ENCODE measurements at places on chromosomes 2 and 18.

DNA sequence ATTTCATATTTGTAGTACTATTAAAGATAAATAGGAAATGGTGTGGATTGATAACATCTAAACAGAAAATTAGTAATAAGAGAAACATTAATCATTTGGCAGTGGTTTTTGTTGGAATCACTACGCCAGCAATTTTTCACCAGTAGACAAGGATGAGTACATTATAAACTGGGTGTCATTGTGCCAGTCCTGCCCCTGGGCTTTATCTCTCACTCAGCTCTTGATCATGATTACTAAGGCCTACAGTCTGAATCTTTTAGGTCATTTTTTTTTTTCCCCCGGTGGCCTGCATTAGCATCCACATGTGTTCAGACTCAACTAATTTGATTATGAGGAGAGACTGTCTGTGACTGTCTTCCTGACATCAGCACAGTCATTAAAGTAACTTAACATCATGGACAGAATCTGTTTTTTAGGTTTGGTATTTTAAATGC is 16.2 kb downstream of the GULP1 start:
- DNase-seq, result no peak

DNA sequence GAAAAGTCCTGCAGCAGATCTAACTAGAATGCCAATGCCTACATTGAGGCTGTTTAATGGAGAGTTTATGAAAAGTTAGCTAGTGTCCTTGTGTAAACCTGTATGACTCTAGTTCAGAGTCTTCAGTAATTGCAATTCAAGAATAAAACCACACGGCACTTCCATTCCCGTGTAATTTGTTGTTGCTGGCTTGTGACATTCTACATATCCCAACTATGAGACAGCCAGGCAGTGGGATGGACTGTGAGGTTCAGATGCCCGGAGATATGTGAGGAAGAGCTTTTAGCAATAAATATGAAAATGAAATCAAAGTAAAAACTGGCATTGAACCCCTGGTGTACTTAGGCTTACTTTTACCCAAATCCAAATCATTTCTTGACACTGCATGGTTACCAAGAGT is 263.4 kb downstream of the NEDD4L start:
- DNase-seq, result no peak

- DNase-seq, result no peak
These were observed 352.7 kb downstream of the TSN start for GRCh38 chr2:122108186-122108585.

DNA sequence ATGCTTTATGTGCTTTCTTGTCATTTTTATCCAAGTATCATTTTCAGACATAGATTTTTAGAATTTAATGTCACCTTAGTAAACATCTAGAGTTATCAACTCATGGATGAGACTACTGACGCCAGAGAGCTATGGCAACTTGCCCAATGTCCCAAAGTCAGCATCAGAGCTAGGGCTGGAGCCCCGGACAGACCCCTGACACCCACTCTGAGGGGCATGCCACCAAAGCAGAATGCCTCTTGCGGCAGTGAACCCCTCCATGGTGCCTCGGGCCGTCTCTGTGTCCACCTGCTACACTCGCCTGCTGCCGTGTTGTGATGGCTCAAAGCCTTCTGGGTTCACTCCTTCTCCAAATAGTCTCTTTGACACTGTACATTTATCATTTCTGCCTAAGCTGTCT is 5.4 kb downstream of the SIGLEC15 start:
- DNase-seq, result no peak

GRCh38 chr18:51171625-51172259 is 25.7 kb downstream of the MEX3C start:
- no peak for DNase-seq

DNA sequence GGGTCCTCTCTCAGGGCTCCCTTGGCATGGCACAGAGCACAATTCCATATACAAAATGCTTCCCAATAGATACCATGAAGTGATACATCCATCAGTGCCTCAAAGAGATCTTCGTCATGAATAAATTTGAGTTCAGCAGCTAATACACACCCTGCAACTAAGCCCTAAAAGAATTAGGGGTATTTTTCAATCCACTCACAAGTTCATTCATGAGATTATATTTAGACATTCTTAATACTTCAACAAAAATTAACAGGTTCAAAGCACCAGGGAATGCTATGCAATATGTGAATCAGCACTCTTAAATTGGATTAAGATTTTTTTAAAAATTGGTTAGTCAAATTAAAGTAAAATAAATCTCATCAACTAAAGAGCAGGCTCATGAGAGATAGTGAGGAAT is 79.7 kb downstream of the PID1 start:
- DNase-seq, result no peak

DNA sequence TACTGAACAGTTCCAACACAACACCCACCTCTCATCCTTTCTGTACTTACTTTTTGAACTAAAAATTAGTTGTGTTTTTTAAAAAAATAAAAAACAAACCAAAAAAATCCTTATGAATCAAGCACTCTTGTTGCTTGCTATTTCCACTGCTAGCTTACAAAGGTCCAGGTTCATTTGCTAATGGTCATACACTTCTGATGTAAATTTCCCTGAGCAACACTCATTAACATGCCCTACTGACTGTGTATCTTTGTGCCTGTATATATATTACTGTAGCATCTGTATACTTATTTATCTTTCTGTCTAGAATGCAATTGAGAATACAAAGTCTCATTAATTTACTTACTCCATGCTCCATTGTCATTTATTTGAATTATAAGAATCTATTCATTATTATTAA is 30.3 kb upstream of the IKZF2 start:
- no peak for DNase-seq

- DNase-seq, result no peak
These were observed 713.1 kb upstream of the SOX11 start for GRCh38 chr2:4979111-4979510.

- DNase-seq, result no peak
These were observed 12.8 kb downstream of the EPG5 start for GRCh38 chr18:45954070-45954934.

DNA sequence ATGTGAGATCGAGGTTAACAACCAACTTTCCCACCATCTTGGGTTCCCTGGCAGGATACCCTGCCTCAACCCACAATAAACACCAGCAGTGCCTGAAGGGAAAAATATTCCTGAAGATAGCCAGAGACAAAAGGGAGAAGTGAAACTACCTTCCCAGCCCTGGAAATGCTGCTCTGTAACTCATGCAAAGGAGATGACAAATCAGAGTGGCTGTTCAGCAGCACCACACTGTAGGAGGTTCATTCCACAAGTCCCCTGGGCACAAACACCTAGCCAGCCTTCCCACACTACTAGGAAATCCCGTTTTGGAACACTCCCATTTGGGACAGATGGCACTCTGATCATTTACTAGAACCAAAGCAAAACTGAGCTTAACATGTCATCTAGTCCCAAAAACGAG is 190.7 kb upstream of the RBBP8 start:
- no peak for DNase-seq

Measured in activated naive CD4-positive, alpha-beta T cell treated with anti-CD3 and anti-CD28 coated beads, Interleukin-2, amount 10 ng/mL, durations not matched to agents 7 days and 5 days (primary cell).